ENCODE measurements at places on chromosomes 6 and 20. TPM values are rescaled to one million over a fixed set of nuclear protein-coding genes. Genes with fewer than 3 reads are reported as not detected.

- DNase-seq: peak; percentile 0
Observed at GRCh38 chr6:152821525-152821924, 70.9 kb downstream of the VIP start.

- no peak for DNase-seq
Observed at GRCh38 chr20:34956751-34957472, 1.2 kb downstream of the MYH7B start.

KIF3B gene
- total RNA-seq: 24.2 TPM

MRPS18A gene
- 26.8 TPM for total RNA-seq

- DNase-seq: peak; percentile 66
Observed at GRCh38 chr6:156729248-156729647, 47.9 kb upstream of the ARID1B start.

GRCh38 chr6:18260448-18261106, 3.8 kb downstream of the DEK start:
- no peak for DNase-seq

DNA sequence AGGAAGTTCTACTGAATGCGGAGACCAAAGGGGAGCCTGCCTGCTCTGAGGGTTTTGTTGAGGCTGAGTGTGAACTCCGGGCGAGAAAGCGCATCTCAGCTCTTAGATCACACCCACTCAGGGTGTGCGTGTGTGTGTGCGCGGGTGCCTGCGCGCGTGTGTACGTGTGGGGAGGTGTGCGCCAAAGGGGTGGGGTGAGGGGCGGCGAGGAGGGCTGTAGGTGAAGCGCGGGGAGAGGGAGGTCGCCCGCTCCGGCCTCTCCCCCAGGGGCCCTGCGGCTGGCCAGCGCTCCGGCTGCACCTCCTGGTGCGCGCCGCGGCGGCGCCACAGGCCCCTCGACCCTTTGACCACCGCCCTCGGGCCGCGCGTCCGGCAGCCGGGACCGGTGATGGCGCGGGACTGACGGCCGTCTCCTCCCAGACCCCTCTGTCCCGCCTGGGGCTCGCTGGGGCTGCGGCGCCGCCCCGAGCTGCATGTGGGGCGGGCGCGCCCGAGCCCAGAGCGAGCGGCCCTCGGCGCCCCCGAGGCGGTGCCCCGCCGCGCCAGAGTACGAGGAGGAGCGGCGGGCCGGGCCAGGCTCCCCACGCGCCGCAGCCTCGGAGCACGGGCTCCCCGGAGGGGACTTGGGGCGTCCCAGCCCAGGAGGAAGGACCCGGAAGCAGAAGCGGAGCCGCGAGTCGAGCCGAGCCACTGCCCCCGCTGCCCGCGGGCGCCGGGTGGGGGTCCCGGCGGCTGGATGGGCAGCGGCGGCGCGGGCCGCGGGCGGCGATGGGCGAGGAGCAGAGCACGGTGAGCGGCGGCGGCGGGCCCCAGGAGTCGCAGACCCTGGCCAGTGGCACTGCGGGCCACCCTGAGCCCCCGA, at the start of gene RNF217:
Gene RNF217 (plus strand): TSS at position 661 of the 862 bp plus-strand sequence. CDS start 108 bp downstream, at position 769.
- DNase-seq: peak; percentile 67

DNA sequence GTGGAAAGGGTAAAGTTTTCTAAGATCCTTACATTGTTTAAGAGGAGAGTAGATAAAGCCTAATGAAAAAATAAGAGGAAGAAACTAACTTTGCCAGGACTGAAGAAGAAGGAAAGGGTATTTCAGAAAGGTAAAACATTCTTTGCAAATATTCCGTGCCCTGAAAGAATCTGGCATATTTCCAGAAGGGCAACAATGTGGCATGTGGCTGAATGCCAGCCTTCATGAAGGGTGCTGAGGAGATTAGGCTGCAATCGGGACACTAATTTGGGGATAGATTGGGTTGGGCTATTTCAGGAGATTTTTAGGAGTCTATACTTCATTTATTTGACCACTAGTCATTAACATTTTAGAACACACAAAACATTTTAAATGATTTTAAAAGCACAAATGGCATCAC, 16.2 kb upstream of the UFL1 start:
- DNase-seq: no peak

DNA sequence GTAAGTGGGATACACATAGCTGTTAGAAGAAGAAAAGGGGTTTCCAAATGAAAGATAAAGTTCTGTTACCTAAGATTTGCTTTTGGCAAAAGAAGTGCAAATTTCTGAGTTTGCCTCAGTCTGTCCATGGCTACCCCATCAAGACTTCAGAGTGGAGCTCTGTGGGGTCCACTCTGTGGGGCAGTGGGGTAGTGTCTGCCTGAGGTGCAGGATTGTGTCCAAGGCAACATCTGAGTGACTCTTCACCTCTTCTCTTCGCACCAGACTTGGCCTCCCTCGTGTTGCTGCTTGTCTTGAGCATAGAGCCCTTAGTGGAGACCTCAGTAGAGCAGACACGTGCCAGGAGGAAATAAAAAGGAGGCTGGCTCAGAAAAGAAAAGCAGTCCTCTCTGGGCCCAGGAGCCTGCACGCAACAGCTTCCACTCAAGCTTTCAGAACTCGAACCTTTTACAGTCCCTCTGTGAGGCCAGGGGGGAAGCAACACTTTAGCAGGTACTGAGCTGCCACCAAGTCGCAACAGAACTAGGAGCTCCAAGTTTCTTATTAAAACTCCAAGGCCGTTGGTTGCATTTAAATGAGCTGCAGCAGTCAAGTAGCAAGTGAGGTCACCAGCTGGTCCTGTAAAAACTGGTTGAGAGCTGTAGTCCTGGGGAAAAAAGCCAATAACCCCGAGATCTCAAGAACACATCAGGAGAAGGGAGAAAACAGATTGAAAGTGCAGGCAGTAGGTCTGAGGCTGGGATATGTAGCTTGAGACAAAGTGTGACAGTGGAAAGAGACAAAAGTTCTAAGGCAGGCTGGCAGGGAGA, 413.5 kb downstream of the CDC5L start:
- DNase-seq: no peak

GRCh38 chr6:32369660-32370059, 2.0 kb downstream of the TSBP1 start:
- peak; percentile 29 for DNase-seq

MATN4 gene
- not detected for total RNA-seq

Data from fibroblast of villous mesenchyme (primary cell).